A549 treated with ZK216348 at 1 μM for 4 hours (cell line): ENCODE measurements at places on chromosomes 2 and 18. TPM values are rescaled to one million over a fixed set of nuclear protein-coding genes. Genes with fewer than 3 reads are reported as not detected.

The OXER1 gene
- total RNA-seq, result not detected in 5 replicates

The LRRTM4 gene
- not detected in 5 replicates for total RNA-seq

The STON1 gene
- 0.31 to 0.48 TPM (median 0.40 TPM) in 5 replicates for total RNA-seq

The EIF4E2 gene
- total RNA-seq, result 93.6 to 338 TPM (median 101 TPM) in 5 replicates

The FOXI3 gene
- 0.08 TPM in 1 of 5 replicates, not detected in the others for total RNA-seq

The AQP12A gene
- not detected in 5 replicates for total RNA-seq

The APOB gene
- not detected in 5 replicates for total RNA-seq

The IL1RN gene
- total RNA-seq, result 0.15 to 0.94 TPM (median 0.33 TPM) in 5 replicates

The VWC2L gene
- not detected in 5 replicates for total RNA-seq
